ENCODE measurements at places on chromosomes 7 and 10.

- no peak for DNase-seq
These were observed 58.0 kb downstream of the CREM start for GRCh38 chr10:35184527-35185171.

- no peak for DNase-seq
These were observed 29.2 kb downstream of the ZNF783 start for GRCh38 chr7:149291036-149291780.

- no peak for DNase-seq
These were observed 40.5 kb upstream of the DPYSL4 start for GRCh38 chr10:132146271-132146671.

GRCh38 chr10:48470893-48471805 lies 133.7 kb downstream of the ARHGAP22 start:
- no peak for DNase-seq

GRCh38 chr7:158771-159170 lies 33.6 kb upstream of the FAM20C start:
- DNase-seq: no peak

DNA sequence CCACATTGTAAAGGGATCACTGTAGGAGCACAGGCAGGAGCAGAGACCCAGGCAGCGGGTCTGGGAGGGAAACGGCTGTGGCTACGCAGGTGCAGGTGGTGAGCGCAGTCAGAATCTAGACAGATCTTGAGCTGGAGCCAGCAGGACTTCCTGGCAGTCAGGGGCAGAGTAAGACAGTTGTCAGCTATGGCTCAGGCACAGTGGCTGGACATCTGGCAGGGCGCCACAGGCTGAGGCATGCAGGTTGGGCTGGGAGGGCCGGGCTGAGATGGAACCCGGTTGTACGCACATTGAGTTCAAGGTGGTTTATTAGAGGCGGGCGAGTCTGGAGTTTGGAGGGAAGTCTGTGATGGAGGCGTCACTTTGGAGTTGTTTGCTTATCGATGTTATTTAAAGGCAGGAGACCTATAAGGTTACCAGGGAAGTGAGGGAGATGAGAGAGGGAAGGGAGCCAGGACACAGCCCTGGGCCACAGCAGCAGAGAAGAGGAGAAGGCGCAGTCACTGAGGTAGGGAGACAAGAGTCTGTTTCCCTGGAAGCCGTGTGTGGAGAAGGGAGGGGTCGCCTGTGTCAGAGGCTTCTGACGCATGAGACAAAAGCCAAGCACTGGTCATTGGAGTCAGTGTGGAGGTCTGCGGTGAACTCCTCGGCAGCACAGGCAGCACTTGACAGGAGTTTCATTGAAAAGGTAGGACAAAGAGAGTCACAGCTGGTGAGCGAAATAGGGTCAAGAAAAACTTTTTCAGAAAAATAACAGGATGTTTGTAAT lies 73.8 kb downstream of the LANCL2 start:
- no peak for DNase-seq

DNA sequence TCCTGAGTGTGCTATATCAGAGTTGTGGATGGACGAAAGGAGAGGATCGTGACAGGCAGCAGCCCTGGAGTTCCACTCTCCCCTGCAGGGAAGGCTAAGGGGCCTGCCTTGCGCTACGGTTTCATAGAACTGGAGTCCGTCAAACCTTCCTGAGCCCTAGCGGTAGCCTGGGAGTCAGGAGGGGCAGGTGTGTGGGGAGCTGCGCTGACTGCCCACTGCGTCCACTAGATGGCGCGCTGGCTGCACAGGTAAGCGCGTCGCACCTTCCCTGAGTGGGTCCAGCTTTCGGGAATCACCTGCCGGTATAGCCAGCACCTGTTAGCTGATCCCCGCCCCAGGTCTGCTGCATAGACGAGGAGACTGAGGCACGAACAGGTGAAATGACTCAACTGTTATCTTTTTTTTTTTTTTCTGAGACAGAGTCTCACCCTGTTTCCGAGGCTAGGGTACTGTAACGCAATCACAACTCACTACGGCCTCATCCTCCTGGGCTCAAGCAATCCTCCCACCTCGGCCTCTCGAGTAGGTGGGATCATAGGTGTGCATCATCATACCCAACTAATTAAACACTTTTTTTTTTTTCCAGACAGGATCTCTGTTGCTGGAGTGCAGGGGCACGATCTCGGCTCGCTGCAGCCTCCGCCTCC lies 20.2 kb upstream of the BAIAP2L1 start:
- DNase-seq: peak; percentile 27

DNA sequence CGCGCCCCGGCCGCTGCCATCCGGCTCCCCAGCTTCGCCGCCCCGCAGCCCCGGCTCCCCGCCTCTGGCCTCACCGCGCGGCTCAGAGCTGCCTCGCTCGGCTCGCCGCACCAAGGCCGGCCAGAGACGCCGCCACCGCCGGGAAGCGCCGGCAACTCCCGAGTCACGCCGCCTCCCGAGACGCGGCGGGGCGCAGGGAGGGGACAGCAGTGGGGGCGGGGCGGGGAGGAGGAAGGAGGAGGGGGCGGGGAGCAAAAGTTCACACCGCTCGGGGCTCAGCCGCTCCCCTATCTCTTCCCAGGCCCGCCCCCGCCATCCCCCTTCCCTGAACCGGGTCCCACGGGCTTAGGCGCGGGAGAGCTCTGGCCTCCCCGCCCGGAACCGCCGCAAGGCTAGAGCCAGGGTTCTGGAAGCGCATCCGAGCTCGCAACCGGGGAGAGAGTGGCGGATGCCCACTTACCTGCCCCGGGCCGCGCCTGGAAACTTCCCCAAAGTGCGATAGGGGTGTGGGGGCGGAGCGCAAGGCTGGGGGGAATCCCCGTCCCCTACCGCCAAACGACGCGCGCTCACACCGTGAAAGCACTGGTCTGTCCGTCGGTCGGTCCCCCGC lies 1.0 kb downstream of the CHST15 start:
- peak; percentile 76 for DNase-seq

GRCh38 chr10:89992575-89992974 lies 291.2 kb downstream of the KIF20B start:
- DNase-seq: no peak

DNA sequence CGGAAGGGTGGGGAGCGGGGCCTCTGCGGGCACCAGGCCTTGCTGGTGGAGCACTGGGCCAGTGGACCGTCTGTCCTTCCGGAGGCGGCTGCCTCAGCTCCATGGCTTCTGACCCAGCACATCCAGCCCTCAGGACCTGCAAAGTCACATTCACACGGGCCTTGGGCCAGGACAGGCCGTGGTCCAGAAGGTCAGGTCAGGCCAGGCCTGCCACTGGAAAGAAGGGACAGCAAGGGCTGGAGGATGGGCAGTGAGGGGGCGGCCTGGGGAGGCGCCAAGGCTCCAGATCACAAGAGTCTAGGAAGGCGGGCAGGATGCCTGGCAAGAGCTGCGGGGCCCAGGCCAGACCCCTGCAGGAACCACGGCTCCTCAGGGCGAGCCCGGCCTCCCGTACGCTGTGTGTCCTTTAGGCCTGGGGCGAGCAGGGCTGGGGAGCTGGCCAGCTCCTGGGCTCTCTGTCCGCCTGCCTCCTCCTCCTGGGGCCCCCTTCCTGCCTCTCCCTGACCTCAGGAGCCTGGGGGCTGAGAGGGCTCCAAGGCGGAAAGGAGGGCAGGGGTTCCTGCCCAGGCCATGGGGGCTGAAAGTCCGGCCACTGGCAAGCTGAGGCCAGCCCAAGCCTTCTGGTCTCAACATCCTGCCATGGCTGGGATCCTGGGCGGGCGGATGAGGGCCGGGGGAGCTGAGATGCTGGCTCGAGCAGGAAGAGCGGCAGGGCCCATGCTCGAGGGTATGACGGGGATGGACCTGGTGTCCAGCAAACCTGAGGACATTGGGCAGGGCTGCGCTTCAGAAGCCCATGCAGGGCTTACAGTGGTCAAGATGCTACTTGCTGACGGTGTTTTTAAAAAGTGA lies 225.8 kb downstream of the ELFN1 start:
- no peak for DNase-seq

- no peak for DNase-seq
These were observed 33.0 kb downstream of the TMEM106B start for GRCh38 chr7:12244129-12244528.

GRCh38 chr10:34911661-34912205 lies 96.6 kb upstream of the PARD3 start:
- no peak for DNase-seq

GRCh38 chr7:42856605-42856987 lies 55.3 kb downstream of the C7orf25 start:
- DNase-seq: no peak

DNA sequence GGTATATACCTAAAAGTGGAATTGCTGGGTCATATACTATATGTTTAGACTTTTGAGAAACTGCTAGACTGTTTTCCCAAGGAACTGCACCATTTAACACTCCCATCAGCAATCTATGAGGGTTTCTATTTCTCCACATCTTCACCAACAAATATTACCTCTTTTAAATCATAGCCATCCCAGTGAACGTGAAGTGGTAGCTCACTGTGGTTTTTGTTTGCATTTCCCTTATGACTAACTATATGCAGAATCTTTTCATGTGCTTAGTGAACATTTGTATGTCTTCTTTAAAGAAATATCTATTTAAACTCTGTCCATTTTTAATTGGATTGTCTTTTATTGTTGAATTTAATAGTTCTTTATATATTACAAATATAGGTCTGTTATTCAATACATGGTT lies 115.8 kb upstream of the SEC61G start:
- DNase-seq: no peak

GRCh38 chr7:101736084-101736483 lies 81.3 kb upstream of the CUX1 start:
- DNase-seq: no peak

GRCh38 chr7:2165610-2166594 lies 66.8 kb downstream of the MAD1L1 start:
- no peak for DNase-seq

- no peak for DNase-seq
These were observed 109.9 kb downstream of the ZMIZ1 start for GRCh38 chr10:79178614-79179163.

- DNase-seq: no peak
These were observed 74.4 kb upstream of the LSM8 start for GRCh38 chr7:118109607-118110006.

- DNase-seq: peak; percentile 59
These were observed at the start of gene FAM241B for GRCh38 chr10:69629897-69630650. FAM241B (plus strand) TSS chr10:69630247; CDS start chr10:69631744, 1,497 bp downstream.

- no peak for DNase-seq
These were observed 41.6 kb upstream of the SDHAF3 start for GRCh38 chr7:97075928-97076327.

DNA sequence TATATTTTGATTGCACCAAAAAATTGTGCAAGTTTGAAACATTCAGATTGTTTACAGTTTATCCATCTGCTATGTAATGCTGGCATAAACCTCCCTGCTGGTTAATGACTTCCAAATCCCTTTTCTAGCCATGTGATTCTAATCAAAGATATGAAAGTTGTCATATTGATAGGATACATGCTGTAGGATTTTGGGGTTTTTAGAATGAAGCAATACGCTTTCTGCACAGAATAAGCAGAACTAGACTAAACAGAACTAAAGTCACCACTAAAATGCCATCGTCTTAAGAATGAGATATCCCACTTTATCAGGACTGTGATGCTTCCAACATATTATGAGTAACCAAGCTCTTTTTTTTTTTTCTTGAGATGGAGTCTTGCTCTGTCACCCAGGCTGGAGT lies 856 bp downstream of the SSMEM1 start:
- no peak for DNase-seq

- no peak for DNase-seq
These were observed 369.6 kb upstream of the DPP6 start for GRCh38 chr7:153682628-153683027.

DNA sequence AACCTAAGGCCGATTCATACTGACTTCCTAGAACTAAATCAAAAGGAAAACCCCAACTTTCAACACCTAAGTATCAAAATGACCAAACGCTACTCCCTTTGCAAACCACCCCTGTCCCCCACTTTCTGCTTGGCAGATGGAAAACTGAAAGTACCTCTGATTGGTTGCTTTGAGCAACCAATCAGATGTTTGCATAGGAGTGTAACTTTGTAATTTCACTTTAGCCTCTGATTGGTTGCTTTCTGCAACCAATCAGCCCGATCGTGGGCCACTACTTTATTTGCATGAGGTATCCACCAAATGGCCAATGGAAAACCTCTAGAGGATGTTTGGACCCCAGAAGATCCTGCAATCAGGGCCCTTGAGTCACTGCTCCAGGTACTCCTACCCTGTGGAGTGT lies 12.3 kb upstream of the SNX10 start:
- DNase-seq: no peak

DNA sequence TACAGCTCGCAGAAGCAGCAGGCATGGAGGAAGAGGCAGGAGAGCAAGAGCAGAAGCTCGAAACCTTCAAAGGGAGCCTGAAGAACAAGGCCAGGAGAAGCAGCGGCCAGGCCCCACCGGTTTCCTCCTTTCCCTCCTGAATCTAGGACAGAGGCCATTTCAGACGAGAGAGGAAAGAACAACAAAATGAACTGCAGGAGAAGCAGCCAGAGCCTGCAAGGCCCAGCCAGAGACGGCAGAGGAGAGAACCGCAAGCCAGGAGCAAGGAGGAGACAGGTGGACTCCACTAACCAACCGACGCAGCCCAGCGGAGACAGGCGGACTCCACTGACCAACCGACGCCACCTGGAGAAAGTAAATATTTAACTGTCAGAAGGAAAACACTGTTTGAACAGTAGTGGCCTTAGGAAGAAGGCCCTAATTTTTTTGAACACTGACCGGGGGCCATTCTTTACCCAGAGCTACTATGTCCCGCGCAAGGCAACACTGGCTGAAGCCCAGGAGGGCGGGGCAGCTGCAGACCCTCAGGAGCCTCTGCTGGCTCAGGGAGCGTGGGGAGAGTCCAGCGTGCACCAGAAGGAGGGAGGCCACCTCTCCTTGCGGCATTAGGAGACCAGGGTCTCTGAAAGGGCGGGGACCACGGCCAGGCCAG lies 559.2 kb downstream of the PTPRN2 start:
- DNase-seq: no peak

- DNase-seq: no peak
These were observed 14.4 kb downstream of the ITGA8 start for GRCh38 chr10:15705298-15705697.

DNA sequence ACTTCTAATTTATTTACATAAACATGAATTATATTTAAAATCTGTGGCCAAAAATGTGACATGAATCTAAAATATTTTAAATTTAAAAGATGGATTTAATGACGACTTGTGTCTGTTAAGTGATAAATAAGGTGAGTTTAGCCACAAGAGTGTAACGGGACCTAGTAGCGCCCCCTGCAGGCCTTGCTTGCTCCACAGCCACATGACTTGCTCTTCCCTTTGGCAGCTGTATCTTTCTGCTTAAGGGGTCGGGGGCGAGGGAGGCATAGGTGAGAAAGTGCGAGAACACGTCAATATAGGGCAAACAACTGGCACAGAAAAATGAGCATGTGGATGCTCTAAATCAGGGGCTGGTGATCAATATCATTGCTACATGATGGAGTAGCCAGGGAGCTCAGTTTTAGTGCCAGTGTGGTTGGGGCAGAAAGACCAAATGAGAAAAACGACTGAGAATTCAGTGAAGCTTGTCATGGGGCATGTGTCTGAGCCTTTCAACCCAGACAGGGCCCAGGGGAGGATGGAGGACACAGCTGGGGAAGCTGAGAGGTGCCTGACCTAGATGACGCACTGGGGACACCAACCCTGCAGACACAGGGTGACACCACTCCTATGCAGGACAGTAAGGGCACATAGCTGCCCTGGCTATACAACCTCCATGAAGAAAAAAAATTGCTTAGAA lies 49.8 kb downstream of the PAXIP1 start:
- DNase-seq: peak; percentile 50
